ENCODE measurements at places on chromosomes 12 and 14. TPM values are rescaled to one million over a fixed set of nuclear protein-coding genes. Genes with fewer than 3 reads are reported as not detected.

GRCh38 chr14:52827426-52827825, 36.0 kb upstream of the GNPNAT1 start:
- no peaks in the 10 kb centered on the region for H3K4me1 ChIP-seq
- H3K4me3 ChIP-seq: no peak overlapping the region
- no peak for DNase-seq
- H3K36me3 ChIP-seq: no peaks in the 10 kb centered on the region

GRCh38 chr12:64681200-64682052, 71.1 kb downstream of the RASSF3 start:
- no peaks in the 10 kb centered on the region for H3K27me3 ChIP-seq
- peak overlapping the region; percentile 18 for H3K27ac ChIP-seq
- peaks cover 6% of the 10 kb centered on the region for H3K36me3 ChIP-seq

GRCh38 chr12:5614256-5614655, 182.3 kb downstream of the NTF3 start:
- H3K4me3 ChIP-seq: no peak overlapping the region
- no peaks in the 10 kb centered on the region for H3K36me3 ChIP-seq
- no peak overlapping the region for H3K27ac ChIP-seq
- no peak for DNase-seq
- H3K27me3 ChIP-seq: no peaks in the 10 kb centered on the region

GRCh38 chr14:102683399-102684297, 91.2 kb downstream of the RCOR1 start:
- no peaks in the 10 kb centered on the region for H3K27me3 ChIP-seq
- no peaks in the 10 kb centered on the region for H3K4me1 ChIP-seq
- H3K36me3 ChIP-seq: peaks cover 6% of the 10 kb centered on the region
- H3K4me3 ChIP-seq: no peak overlapping the region
- H3K27ac ChIP-seq: no peak overlapping the region

- H3K27ac ChIP-seq: no peak overlapping the region
- H3K27me3 ChIP-seq: no peaks in the 10 kb centered on the region
- H3K36me3 ChIP-seq: no peaks in the 10 kb centered on the region
These were observed 6.8 kb upstream of the DYNC1H1 start for GRCh38 chr14:101957406-101958234.

GRCh38 chr12:121452985-121453360, 53.1 kb downstream of the RNF34 start:
- no peaks in the 10 kb centered on the region for H3K27me3 ChIP-seq
- H3K27ac ChIP-seq: no peak overlapping the region
- no peak for DNase-seq
- H3K36me3 ChIP-seq: no peaks in the 10 kb centered on the region
- H3K4me1 ChIP-seq: peaks cover 8% of the 10 kb centered on the region
- H3K4me3 ChIP-seq: no peak overlapping the region

- H3K36me3 ChIP-seq: no peaks in the 10 kb centered on the region
- H3K27me3 ChIP-seq: no peaks in the 10 kb centered on the region
- H3K27ac ChIP-seq: no peak overlapping the region
- no peak overlapping the region for H3K4me3 ChIP-seq
- no peak for DNase-seq
- H3K4me1 ChIP-seq: no peaks in the 10 kb centered on the region
These were observed 99.7 kb downstream of the ZFP36L1 start for GRCh38 chr14:68692916-68693771.

DNA sequence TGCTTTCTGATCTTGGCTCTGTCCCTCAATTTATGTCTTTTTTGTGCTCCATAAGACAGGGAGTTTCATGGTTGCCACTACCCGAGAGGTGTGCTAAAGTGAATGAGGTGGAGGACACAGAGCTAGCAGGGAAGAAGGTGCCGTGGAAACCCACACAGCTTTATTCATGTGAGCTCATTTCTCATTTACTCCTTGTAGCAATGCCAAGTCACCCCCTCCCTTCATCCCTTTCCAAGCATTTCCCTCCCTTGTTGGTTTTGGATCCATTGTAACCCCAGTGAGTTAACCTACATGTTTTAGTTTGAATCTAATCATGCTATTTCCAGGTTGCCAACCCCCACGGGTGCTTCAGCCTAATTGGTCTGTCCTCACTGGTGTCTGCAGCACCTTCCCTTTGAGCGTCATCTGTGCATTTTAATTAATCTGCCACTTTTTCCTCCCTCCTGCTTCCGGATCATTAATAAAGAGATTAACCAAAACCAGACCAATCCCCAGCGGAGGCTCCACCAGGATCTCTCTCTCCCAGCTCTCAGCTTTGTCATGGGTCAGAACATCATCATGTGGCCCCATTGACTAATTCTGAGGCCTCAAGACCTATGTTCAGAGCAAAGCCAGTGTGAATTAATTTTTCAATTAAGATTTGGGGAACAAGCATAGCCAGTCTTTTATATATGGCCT, 56.2 kb downstream of the NTF3 start:
- no peak overlapping the region for H3K4me3 ChIP-seq
- H3K27me3 ChIP-seq: no peaks in the 10 kb centered on the region
- H3K4me1 ChIP-seq: no peaks in the 10 kb centered on the region
- no peaks in the 10 kb centered on the region for H3K36me3 ChIP-seq

- no peaks in the 10 kb centered on the region for H3K36me3 ChIP-seq
- H3K4me3 ChIP-seq: no peak overlapping the region
- H3K27ac ChIP-seq: no peak overlapping the region
- no peak for DNase-seq
- H3K4me1 ChIP-seq: no peaks in the 10 kb centered on the region
- H3K27me3 ChIP-seq: peaks cover 4% of the 10 kb centered on the region
These were observed 6.8 kb downstream of the OR10A7 start for GRCh38 chr12:55227643-55228042.

DNA sequence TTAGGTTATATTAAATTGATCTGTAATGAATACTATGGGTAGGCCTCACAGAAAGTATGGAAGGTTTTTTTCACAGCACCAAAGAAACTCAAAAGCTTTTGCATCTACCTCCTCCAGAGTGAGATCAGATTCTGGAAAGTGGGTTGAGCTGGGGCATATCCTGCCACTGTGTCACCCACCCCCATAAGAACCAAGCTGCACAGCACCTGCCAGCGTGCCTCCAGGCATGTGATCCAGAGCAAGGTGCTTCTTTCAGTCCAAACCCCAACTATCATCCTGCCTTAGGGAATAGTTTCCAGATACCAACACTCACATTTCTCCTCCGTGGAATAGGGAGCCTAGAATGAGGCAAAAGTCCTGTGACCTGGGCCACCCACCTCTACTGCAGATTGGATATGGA, 42.6 kb upstream of the PRB2 start:
- no peaks in the 10 kb centered on the region for H3K36me3 ChIP-seq
- no peak overlapping the region for H3K4me3 ChIP-seq
- H3K4me1 ChIP-seq: no peaks in the 10 kb centered on the region

DNA sequence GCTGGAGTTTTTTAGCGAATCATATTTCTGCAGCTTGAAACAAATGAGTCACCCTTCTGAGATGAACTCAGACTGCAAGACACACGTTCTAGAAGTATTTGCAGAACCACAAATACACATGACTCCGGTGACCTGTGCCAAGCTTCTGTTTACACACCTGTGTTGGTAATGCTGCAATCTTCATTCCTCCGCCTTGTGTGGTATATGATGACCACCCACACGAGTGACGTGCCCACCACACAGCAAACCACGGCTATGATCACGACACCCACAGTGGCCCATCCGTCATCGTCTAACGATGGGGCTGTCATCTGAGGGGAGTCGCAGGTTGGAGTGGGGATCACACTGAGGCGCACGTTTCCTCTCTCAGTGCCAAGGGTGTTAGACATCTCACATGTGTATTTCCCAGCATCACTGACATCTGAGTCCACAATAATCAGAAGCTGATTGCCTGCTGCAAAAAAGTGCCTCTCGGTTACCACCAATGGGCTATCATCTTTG, 43.0 kb downstream of the LRIG3 start:
- no peaks in the 10 kb centered on the region for H3K27me3 ChIP-seq
- no peaks in the 10 kb centered on the region for H3K36me3 ChIP-seq
- no peak overlapping the region for H3K27ac ChIP-seq
- H3K4me3 ChIP-seq: no peak overlapping the region

GRCh38 chr12:77644915-77645605, 185.6 kb upstream of the NAV3 start:
- H3K4me3 ChIP-seq: no peak overlapping the region
- no peak overlapping the region for H3K27ac ChIP-seq
- no peak for DNase-seq
- H3K27me3 ChIP-seq: no peaks in the 10 kb centered on the region
- H3K36me3 ChIP-seq: no peaks in the 10 kb centered on the region
- no peaks in the 10 kb centered on the region for H3K4me1 ChIP-seq

GRCh38 chr12:48767521-48767920, 21.4 kb downstream of the ADCY6 start:
- H3K27me3 ChIP-seq: no peaks in the 10 kb centered on the region
- no peaks in the 10 kb centered on the region for H3K4me1 ChIP-seq
- DNase-seq: no peak
- H3K36me3 ChIP-seq: no peaks in the 10 kb centered on the region
- H3K27ac ChIP-seq: no peak overlapping the region
- H3K4me3 ChIP-seq: no peak overlapping the region

- H3K27me3 ChIP-seq: no peaks in the 10 kb centered on the region
- no peak overlapping the region for H3K27ac ChIP-seq
- H3K36me3 ChIP-seq: no peaks in the 10 kb centered on the region
- no peak overlapping the region for H3K4me3 ChIP-seq
These were observed 4.7 kb upstream of the PFDN5 start for GRCh38 chr12:53290661-53291060.

- H3K4me1 ChIP-seq: peaks cover 15% of the 10 kb centered on the region
- no peak overlapping the region for H3K4me3 ChIP-seq
- no peaks in the 10 kb centered on the region for H3K36me3 ChIP-seq
- no peak for DNase-seq
- no peak overlapping the region for H3K27ac ChIP-seq
These were observed 4.5 kb downstream of the HAUS4 start for GRCh38 chr14:22952418-22952817.

DNA sequence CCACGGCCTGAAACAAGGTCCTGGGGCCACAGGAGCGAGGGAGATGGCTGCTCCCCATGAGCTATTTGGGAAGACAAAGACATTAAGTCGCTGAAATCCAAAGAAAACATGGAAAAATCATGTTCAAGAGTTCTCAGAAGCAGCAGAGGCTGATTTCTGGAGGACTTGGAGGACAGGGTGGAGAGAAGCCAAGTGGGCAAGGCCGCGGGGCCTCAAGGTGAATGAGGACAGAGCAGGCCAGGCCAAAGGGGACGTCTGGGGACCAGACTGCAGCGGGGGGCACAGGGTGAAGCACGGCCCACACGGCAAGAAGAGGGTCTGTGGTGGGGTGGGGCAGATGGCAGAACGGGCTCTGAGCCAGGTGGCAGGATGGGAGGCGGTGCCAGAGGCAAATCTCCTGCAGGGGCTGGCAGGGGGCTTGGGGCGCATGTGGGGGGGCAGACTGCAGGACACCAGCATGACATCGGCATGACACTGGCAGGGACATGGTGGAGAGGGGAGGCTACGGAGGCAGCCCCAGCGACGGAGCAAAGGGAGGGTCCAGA, 48.9 kb downstream of the RNF34 start:
- no peak overlapping the region for H3K27ac ChIP-seq
- H3K4me3 ChIP-seq: no peak overlapping the region

DNA sequence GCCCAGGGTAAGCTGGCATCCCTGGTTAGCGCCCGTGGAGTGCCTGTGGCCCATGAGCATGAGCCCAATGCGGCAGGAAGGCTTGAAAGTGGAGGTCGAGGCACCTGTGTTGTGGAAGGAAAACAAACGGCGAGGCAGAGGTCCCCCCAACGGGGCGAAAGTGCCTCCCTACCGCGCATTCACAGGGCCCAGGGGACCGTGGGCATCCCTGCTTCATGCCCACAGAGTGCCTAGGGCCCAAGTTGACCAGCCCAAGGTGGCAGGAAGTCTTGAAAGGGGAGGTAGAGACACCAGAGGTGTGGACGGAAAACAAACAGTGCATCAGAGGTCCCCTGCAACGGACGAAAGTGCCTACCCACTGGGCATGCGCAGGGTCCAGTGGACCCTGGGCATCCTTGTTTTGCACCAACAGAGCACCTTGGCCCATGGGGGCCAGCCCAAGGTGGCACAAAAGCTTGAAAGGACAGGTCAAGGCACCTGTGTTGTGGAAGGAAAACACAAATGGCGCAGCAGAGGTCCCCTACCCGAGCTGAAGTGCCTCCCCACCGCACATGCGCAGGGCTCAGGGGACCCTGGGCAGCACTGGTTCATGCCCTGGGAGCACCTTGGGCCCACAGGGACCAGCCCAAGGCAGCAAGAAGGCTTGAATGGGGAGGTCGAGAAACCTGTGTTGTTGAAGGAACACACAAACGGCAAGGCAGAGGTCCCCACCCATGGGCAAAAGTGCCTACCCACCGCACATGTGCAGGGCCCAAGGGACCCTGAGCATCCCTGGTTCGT, 377.5 kb downstream of the ALG10 start:
- no peaks in the 10 kb centered on the region for H3K36me3 ChIP-seq
- no peaks in the 10 kb centered on the region for H3K4me1 ChIP-seq
- H3K27ac ChIP-seq: no peak overlapping the region
- no peak overlapping the region for H3K4me3 ChIP-seq
- no peaks in the 10 kb centered on the region for H3K27me3 ChIP-seq

- H3K36me3 ChIP-seq: no peaks in the 10 kb centered on the region
- H3K27me3 ChIP-seq: no peaks in the 10 kb centered on the region
- H3K4me1 ChIP-seq: no peaks in the 10 kb centered on the region
- no peak overlapping the region for H3K27ac ChIP-seq
- H3K4me3 ChIP-seq: no peak overlapping the region
These were observed 16.5 kb downstream of the CCER1 start for GRCh38 chr12:90938451-90938850.

GRCh38 chr12:12784911-12785814, at the start of gene APOLD1:
Gene APOLD1, plus strand, starts transcription at chr12:12785659. Its CDS starts 33 bp downstream, at chr12:12785692.
- H3K27ac ChIP-seq: peak within 1 kb of the TSS; percentile 75
- H3K36me3 ChIP-seq: no peaks in the 10 kb centered on the region
- DNase-seq: no peak
- H3K4me1 ChIP-seq: peaks cover 23% of the 10 kb centered on the region

CCDC197 gene
- not detected for total RNA-seq

PLEKHH1 gene
- 0.77 TPM for total RNA-seq

IFNG-AS1 gene
- total RNA-seq: 0.95 TPM

MAX gene
- 127 TPM for total RNA-seq

DACT1 gene
- 0.42 TPM for total RNA-seq

INSM2 gene
- not detected for total RNA-seq

SDSL gene
- 0.24 TPM for total RNA-seq

B4GALNT1 gene
- 2.9 TPM for total RNA-seq

CLEC2A gene
- not detected for total RNA-seq

HDAC7 gene
- 207 TPM for total RNA-seq

MYL6B gene
- 70.0 TPM for total RNA-seq

TC2N gene
- total RNA-seq: 43.1 TPM

Measured in CD8-positive, alpha-beta memory T cell (primary cell).